ENCODE measurements at places on chromosomes 1 and 21. TPM values are rescaled to one million over a fixed set of nuclear protein-coding genes. Genes with fewer than 3 reads are reported as not detected.

Gene SAMD13
- 0.31 TPM for total RNA-seq

Gene DR1
- 35.2 TPM for total RNA-seq

Gene OLIG2
- total RNA-seq = not detected

GRCh38 chr1:112722601-112723510 is 7.7 kb upstream of the PPM1J start:
- no peak for ATAC-seq

GRCh38 chr1:63087966-63088365 is 234.4 kb upstream of the FOXD3 start:
- ATAC-seq = no peak

- no peak for ATAC-seq
Measured at GRCh38 chr1:181151378-181152326, 63.2 kb downstream of the IER5 start.

- ATAC-seq = peak; percentile 21
Measured at GRCh38 chr1:109928591-109929111, 18.0 kb downstream of the CSF1 start.

DNA sequence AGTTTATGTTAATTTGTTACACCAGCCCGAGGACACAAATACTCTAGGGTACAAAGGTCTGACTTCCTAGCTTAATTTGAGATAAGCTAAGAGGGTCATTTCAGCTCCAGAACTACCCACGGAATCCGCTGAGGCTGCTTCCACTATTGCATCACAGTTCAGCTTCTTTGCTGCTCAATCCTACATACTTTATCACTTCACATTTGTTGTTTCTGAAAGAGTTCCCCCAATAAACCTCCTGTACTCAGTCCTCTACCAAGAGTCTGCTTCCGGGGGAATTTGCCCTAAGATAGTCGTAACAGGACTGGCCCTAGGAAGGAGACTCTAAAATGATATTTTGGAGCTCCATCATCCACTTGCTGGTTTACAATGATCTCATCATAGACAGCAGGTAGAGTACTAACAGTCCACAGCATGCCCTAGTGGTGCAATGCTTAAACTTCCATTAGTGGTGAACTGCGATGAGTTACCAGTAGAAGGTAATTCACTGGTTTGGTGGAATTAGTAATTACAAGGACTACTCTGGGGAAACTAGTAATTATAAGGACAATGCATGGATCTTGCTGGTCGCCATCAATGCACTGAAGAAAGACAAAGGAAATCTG is 229.3 kb downstream of the USH2A start:
- ATAC-seq = no peak

Data from gastroesophageal sphincter (tissue), 4 donors.